ENCODE measurements at places on chromosomes 4 and X.
A peak's percentile ranks its signal among the peaks of the same experiment; 100 is the strongest.

DNA sequence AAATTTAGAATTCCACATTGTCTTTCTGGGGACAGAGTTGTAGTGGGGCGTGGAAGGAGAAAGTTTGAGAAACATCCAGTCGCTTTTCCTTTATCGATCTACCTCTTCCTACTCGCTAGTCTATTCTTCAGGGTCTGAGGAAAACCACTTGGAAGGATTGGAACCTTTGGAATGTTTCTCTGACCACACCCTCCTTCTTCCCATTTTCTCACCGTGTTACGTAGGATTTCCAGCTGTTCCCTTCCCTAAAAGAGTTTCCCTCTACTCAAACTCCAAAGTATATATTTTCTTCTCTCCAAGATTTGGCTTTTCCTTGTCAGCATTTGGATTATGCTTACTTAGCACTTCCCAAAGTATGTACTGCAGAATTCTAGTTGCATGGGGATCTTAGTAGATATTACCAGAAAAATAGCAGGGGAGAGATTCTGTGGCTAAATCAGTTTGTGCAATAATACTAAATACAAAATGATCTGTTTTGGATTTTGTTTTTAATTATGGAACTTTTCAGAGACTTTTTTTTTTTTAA is 4.9 kb downstream of the ENPEP start:
- DNase-seq, result no peak

- DNase-seq, result no peak
These were observed 15.9 kb upstream of the FAM13A start for GRCh38 chr4:89072921-89073320.

DNA sequence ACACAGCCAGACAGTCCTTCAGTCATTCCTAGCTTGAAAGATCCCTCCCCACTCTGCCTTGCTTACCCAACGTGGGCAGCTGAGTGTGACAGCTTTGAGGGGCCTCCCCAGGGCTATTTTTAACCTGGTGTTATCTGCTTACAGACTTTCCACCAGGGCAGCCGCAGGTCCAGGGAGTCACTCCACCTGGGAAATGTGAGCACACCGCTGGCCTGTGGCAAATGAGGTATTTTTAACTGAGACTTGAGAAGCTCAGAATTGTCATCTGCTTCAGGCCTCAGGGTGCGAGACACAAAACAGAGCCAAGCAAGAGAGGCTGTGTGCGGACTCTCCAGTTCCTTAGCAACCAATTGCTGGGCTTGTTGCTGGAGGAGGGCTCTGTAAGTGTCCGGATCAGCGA is 13.0 kb downstream of the CORIN start:
- DNase-seq, result no peak

- no peak for DNase-seq
These were observed 749.6 kb downstream of the RAB28 start for GRCh38 chr4:12734586-12734985.

DNA sequence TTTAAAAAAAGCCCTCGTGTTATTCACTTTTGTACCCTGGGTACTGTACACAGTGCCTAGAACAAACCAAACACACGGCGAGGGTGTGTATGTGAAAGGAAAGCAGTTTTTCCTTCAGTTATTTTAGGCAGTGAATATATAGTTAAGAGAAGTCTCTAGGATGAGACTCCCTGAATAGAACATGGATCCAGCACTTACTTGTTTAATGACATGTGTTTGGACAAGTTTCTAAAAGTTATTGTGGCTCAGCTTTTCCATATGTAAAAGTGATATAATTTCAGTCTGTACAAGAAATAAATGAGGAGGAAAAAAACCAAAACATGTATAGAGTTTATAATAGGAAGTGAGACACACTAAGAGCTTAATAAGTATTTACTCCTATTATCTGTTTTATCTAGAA is 273.2 kb downstream of the ADGRL3 start:
- DNase-seq, result no peak

- no peak for DNase-seq
These were observed 234.3 kb downstream of the HS3ST1 start for GRCh38 chr4:11194431-11194830.

DNA sequence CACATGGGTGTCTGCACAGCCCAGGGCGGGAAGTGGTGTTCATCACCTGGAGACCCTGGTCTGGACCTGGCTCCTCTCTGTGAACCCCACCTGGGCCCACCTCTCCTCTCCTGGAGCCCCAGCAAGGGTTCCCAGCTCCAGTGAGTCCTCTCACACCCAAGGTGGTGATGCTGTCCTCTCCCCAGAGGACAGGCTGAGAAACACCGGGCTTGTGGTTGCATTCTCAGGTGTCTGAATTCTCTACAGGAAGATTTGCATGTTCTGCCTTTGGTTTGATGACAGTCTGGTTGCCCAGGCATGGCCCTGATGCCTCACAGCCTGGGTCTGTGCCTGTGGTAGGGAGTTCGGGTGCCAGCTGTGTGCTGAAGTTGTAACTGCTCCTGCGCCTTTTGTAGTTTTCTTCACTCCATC is 3.8 kb downstream of the MAEA start:
- DNase-seq, result peak; percentile 61

DNA sequence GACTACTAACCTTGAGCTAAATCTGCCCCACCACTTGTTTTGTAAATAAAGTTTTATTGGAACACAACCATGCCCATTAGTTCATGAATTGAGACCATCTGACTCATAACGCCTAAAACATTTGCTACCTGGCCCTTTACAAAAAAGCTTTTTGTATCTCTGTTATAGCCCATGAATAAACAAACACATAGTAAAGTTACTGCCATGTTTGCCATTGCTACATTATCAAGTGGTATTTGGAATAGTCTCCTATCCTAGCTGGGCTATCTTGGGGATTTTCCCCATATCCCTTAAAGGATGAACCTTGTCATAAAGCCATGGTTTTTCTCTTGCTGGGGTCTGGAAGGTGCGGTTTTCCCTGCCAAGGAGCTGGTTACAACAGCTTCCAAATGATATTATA is 112.3 kb downstream of the FAM9B start:
- DNase-seq, result no peak
